Retina (tissue), 1 donor: ENCODE measurements at places on chromosomes 11 and 22.

DNA sequence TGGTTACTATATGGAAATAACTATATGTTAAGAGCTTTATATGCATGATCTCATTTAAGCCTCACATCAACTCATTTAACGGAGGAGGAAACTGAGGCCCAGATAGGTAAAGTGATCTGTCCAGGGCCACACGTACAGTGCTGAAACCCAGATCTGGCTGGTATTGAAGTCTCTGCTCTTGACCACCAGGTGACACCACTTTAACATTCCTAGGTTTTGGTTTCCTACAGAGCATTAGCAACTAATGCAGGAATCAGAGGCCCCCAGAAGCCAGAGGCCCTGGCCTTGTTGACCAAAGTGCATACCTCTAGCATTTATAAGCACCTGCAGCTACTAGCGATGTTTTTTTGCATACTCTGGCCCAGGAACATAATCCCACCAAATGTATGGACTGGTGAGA lies 12.9 kb upstream of the LIMK2 start:
- DNase-seq: no peak

DNA sequence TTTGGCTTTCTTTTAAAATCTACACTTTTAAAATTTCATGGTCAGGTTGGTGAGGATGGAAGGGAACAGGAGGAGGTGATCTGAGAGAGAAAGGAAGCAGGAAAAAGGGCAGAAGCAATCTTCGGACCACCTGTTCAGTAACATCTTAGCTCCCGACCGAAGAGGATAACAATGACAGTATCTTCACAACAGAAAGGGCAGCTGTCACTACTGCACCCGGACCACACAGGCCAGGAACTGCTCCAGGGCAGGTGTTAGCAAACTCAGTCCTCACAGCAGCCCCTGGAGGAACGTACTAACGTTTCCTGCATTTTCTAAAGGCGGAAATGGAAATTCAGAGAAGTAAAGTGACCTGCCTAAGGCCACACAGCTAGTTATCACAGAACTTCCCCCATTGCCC lies 16.8 kb downstream of the PTPN5 start:
- no peak for DNase-seq

GRCh38 chr22:20546541-20546950 lies 39.1 kb downstream of the MED15 start:
- DNase-seq: peak; percentile 25

DNA sequence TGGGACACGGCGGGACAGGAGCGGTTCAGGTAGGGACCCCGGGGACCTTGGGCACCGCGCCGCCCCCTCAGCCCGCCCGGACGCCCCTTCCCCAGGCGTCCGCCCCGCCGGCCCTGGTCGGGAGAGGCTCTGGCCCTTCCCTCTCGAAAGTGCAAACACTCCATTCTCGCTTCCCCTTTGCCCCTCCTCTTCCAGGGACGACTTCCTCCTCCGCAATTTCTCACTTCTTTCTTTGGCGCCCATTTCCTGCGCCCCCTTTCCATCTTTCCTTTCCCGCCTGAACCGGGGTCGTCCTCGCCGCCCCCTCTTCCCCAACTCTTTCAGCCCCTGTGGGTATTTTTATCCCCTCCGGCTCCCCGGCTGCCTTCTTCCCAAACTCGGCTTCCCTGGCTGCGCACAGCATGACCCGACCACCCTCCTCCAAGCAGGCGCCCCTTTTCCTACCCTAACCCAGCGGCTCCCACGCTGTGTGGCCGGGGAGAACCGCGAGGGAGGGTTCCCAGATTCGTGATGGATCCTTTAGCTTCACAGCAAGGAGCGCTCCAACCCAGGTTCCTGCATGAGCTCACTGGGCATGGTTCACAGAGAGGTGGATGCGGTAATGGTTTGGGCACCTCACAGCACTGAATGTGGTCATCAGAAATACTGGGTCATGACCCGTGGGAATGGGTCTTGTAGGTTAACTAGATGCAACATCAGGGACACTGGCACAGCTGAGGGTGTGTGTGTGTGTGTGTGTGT lies 689 bp downstream of the RAB39A start:
- DNase-seq: peak; percentile 65

DNA sequence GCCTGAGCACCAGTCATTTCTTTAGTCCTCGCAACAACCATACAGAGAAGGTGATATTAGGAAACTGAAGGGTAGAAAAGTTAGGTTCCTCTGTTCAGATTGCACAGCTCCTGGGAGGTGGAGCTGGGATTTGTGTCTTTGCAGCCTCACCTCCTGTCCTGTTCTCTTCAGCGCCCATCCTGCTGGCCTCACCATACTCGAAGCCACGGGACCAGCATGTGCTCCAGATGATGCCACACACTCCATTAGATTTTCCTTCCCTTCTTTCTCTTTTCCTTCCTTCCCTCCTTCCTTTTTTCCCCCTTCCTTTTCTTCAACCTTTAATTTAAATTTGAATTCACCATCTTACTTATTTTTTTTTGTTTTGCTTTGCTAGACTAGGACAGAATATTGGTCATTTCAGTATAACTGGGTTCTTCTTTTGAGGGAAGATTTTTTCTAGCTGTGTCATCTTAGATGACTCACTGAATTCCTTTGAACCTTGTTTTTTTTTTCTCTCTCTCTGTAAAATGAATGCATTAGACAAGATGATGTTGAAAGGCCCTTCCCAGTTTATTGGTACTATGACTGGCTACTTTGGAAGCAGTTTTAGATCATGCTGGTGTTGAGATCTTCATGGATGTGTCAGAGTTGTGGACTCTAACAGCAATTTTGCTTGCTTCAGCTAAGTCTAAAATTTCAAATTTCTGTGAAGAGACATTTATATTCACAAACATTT lies 662.5 kb upstream of the TENM4 start:
- DNase-seq: no peak

GRCh38 chr11:34618406-34618805 lies 2.5 kb upstream of the EHF start:
- DNase-seq: no peak

GRCh38 chr11:93133488-93134109 lies 64.2 kb downstream of the SLC36A4 start:
- peak; percentile 42 for DNase-seq

GRCh38 chr11:61700212-61700611 lies 20.0 kb downstream of the DAGLA start:
- DNase-seq: no peak

- DNase-seq: no peak
Observed at GRCh38 chr11:1400317-1401170, 10.8 kb downstream of the BRSK2 start.

DNA sequence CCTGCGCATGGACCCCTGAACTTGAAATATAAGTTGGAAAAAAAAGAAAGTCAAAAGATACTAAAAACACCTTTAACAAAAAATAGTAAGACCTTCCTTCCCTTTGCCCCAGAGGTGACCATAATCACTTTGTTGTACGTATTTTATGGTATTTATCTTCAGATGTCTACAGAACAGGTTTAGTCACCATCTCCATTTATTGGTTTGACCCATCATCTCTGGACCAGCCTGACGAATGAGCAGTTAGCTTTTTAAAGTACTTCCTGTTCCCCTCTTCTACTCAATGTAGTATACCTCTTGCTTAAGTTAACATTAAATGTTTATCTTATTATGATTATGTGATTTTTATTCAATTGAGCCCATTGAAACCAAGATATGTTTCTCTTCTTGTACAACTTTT lies 64.7 kb upstream of the CREB3L1 start:
- no peak for DNase-seq

DNA sequence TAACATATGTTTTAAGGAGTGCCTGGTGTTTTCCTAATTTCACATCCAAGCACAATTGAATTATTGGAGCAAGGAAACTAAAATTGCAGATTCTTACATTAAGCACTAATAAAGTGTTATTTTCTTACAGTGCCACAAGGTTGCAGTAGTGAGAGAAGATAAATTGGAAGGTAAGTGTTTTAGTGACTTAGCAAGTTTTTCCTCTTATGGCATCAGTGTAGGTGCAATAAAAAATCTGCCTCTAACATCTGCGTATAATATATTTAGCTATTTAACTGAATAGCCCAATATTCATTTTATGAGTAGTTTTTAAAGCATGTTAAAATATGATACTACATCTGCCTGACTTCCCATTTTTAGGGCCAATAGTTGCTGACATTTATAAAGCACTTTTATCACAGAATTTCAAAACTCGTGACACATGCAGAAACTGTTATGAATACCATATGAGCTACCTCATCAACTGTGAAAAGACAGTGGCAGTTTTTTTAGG lies 19.0 kb downstream of the POLD3 start:
- DNase-seq: no peak

DNA sequence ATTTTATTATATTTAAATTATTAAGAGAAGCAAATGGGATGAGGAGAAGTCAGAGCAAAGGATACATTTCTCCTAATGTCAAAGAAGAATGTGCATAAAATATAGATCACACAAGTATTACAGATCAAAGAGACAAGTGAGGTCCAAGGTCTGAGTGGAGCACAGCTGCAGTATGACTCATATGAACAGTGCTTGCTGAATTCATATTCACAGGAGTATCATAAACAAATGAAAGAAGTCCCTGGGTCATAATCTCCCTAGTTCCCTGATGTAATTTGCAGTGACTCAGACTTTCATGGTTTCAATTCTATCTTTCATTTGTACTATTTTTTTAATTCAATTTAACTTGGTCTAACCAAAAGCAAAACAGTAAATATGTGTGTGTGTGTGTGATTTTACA lies 499.0 kb upstream of the CCDC179 start:
- no peak for DNase-seq

DNA sequence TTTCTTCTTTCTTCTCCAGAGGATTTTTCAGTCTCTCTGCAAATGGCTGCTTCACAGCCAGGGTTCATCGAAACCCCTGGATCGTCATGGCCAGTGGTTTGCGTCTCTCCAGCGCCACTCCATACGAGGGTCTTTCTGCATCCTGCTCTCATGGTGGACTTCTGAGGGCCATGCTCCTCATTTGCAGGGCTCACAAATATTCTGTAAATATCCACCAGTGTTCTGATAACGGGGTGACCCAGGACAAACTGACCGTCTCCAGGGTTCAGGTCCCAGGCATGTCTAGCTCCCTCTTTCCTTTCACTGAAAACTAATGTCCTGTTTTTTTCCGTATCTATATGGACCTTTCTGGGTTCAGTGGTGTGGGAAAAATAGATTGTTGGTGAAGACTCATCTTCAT lies 15.7 kb upstream of the VPREB1 start:
- DNase-seq: no peak

DNA sequence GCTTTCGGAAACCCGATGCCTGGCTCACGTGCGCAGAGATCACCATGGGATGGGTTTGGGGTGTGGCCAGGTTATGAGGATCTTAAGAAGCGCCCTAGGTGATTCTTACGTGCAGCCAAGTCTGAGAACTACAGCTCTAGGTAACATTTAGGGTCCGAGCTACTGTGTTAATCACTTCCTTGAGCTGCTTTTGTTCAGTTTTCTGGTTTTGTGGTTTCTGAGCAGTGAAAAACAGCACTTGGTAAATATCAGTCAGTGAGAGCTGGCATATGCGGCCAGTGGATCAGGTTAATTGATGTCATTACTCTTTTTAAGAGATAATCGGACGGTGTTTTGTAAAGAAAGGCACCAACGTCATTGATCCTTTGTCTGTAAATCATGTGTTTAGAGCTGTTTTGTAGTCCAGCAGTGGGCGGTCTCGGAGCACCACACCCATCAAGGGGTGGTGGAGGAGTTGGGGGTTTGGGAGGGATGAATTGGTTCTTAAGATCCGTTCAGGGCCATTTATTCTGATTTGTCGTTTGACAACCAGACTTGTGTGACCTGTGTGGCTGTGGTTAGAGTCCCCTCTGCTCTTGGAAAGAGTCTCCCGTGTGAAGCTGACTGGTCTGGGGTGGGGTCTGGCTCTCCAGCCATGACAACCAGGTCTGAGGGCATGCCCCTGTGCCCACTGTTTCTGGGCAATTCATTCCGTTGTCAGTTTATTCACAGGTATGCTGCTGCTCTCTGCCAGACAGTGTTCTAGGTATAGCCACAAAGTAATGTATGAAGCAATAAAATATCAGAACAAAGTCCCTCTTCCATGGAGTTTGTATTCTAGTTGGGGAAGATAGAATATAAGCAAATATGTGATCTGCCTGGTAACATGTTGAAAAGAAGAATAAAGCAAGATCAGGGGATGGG lies 61.9 kb upstream of the SORL1-AS1 start:
- DNase-seq: no peak

DNA sequence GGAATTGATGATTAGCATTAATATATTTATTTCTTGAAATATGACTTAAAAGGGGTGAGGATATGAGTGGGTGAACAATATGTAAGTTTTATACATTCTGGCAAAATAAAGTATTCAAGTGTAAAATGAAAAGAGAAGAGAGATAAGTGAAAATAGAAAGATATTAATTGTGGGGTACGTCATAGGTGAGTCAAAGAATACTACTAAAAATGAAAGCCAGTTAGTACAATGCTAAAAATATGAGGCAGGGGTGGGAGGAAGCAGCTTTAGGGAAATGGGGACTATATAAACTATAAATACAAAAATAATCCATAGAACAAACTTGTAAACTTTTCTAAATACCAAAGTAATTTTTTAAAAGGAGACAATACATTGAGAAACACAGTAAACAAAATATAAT lies 661.4 kb downstream of the CNTN5 start:
- DNase-seq: no peak

DNA sequence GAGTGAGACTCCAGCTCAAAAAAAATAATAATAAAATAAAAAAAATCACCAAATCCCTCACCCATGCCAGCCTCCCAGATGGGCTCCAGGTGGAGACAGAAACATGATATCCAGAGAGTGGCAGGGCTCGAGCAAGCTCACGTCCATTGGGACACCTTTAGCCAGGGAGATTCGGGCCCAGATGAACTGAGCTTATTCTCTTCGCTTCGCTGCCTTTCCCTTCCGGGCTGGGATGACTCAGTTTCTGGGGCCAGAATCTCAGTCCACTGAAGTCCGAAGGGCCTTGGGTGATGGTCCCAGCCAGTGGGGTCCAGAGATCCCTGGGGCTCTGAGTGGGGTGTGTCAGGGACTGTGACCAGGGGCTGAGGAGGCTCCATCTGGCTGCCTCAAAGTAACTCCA lies 23.0 kb upstream of the MYEOV start:
- no peak for DNase-seq

DNA sequence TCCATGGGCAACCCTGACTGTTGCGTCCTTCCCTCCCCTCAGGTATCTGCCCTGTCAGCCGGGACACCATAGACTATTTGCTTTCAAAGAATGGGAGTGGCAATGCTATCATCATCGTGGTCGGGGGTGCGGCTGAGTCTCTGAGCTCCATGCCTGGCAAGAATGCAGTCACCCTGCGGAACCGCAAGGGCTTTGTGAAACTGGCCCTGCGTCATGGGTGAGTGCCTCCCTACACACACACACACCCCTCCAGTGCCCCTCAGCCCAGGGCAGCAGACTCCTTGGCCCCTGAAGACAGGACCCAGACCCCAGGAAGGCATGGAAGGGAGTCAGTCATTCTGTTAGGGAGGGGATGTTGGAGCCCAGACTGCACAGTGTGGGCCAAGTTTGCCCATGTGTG lies 17.9 kb upstream of the UVRAG start:
- no peak for DNase-seq

GRCh38 chr22:37994049-37994448 lies 9.7 kb upstream of the SOX10 start:
- DNase-seq: no peak

DNA sequence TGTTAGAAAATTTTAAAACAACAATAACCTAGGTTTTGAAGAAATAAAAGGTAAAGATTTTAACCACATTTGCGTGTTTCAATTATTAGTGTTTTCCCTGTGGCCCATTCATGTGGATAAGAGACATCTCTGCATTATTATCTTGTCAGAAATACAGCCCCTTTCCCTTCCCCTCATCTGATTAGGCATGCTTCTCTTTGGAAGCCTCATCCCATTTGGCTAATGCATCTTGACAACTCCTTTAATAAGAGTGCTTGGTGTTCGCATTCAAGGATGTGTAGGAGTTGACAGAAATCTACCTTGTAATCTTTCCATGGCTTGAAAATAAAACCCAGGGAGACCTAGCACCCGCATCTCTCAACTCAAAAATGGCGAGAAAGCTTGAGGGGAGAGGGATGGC lies 635.5 kb downstream of the NTM start:
- peak; percentile 46 for DNase-seq
